ENCODE measurements at places on chromosomes 6 and 20.

DNA sequence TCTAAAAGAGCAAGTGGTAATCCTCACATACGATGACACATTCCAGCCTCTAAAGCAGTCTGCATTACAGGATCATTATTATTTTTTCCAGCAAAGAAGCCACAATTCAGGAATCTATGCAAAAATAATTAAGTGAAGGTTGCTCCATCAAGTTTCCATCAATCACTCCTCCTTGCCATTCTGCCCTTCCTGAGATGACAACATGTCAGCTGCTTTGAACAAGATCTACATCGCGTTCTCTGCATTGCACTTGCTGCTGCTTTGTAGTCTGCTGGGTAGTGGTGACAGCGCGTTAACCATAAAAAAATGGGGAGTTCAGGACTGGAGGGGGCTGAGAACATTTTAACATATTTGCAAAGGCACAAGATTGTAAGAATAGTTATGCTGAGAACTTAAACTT, 147.7 kb downstream of the GMPR start:
- H3K27me3 ChIP-seq = no peaks in the 10 kb centered on the region
- H3K4me3 ChIP-seq = no peak overlapping the region
- H3K27ac ChIP-seq = no peak overlapping the region
- H3K4me1 ChIP-seq = no peaks in the 10 kb centered on the region
- H3K36me3 ChIP-seq = no peaks in the 10 kb centered on the region
- DNase-seq = no peak

DNA sequence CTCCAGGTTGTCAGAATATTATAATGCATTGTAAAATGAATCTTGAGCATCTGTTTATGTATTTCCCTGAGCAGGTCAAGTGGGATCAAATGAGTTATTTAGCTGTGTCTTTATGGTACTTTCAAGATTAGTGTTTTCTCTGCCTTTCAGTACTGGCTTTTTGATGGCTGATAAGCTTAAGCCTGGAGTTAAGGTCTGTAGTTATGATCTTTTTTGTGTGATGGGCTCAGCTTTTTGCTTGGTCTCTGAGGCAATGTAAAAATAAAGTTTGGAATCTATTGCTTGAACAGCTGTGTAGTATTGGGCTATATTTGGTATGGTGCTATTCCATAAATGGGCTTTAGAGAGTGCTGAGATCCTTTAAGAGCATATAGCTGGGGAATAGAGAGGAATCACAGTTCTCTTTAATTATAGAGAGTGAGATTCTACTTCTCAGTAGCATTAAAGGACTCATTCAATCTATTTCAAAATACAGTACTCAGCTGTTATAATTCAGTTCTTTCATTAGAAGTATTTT, 40.7 kb downstream of the ZNF451 start:
- H3K36me3 ChIP-seq = no peaks in the 10 kb centered on the region
- H3K4me3 ChIP-seq = no peak overlapping the region
- no peak for DNase-seq
- peak overlapping the region; percentile 17 for H3K27ac ChIP-seq

- no peaks in the 10 kb centered on the region for H3K27me3 ChIP-seq
- H3K27ac ChIP-seq = peak overlapping the region; percentile 65
- peak; percentile 50 for DNase-seq
- H3K36me3 ChIP-seq = no peaks in the 10 kb centered on the region
- H3K4me3 ChIP-seq = no peak overlapping the region
Observed at GRCh38 chr20:41177636-41178035, 40.3 kb downstream of the PLCG1 start.

DNA sequence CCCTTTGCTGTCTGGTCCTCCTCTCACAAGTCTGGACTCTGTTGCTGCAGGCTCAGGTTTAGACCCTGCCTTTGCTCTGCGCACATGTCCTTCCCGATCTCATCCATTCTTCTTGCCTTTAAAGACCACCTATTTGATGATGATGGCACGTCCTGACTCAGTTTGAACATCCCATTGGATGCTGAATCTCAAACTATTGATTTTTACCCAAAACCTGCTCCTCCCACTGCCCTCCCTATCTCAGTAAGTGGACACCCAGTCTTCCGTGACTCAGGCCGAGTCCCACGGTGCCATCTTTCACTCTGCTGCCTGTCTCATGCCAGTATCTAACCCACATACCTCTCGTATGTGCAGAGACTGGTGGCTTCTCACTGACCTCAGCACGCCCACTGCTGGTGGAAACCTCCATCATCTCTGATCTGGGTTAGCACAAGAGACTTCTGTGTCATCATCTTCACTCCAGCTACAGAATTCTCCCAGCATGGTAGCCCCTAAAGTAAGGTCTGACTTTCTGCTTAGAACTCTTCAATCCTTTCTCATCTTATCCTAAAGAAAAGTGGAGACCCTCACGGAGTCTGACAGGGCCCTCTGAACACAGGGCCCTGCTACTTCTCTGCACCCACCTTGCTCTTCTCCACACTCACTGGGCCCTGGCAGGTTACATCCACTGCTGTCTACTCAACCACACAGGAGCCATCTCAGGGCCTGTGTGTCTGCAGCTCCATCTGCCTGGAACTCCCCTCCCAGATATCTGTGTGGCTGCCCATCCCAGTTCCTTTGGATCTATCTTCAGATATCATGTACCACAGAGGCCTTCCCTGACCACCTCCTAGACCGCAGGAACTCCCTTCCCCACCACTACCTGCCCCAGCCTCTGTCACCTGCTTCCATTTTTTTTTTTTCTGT, 387.1 kb upstream of the AGPAT4 start:
- no peaks in the 10 kb centered on the region for H3K4me1 ChIP-seq
- DNase-seq = no peak
- no peaks in the 10 kb centered on the region for H3K27me3 ChIP-seq
- H3K27ac ChIP-seq = no peak overlapping the region
- no peaks in the 10 kb centered on the region for H3K36me3 ChIP-seq
- H3K4me3 ChIP-seq = no peak overlapping the region

DNA sequence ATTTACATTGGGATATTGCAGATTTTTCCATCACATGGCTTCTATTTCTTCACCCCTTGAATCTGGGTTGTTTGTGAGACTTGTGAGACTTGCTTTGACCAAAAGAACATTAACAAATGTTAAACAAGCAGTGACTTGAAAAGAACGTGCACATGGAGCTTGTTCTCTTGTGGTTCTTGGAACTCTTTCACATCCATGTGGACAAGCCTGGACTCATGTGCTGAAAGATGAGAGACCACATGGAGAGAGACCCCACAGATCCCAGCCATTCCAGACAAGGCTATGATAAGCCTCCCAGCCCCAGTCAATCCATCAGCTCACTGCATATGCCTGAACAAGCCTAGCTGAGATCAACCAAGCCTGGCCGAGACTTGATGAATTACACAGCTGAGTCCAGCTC, 1365.7 kb upstream of the GJE1 start:
- no peak overlapping the region for H3K4me3 ChIP-seq
- H3K4me1 ChIP-seq = no peaks in the 10 kb centered on the region
- no peaks in the 10 kb centered on the region for H3K36me3 ChIP-seq

GRCh38 chr6:13284646-13285045, 43.7 kb downstream of the TBC1D7 start:
- H3K27me3 ChIP-seq = no peaks in the 10 kb centered on the region
- H3K4me1 ChIP-seq = no peaks in the 10 kb centered on the region
- DNase-seq = no peak
